ENCODE measurements at places on chromosomes 7 and 10.

DNA sequence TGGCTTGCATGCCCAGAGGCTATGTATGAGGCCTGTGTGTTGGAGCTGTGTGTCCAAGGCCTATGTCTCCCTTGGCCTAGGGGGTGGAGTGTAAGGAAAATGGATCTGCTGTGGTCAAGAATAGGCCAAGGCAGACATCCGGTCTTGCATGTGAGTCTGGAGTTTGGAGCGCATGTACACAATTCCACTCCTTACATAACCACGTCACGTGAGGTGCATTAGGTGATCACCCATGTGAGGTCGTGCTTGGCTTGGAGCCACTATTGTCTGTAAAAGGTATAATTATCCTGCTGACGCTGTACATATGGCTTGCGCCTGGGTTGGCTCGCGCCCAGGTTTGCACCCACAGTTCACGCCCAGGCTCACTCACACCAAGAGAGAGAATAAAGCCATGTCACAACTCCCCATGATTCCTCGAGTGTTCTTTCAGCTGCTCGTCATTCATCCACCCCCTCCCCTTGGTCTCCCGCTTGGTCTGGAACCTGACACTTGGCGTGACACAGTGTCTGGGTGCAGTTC is 105.5 kb downstream of the BICC1 start:
- DNase-seq = no peak

- no peak for DNase-seq
Measured at GRCh38 chr7:22291977-22292376, 65.0 kb downstream of the RAPGEF5 start.

GRCh38 chr7:24975644-24976260 is 4.2 kb downstream of the OSBPL3 start:
- peak; percentile 55 for DNase-seq

DNA sequence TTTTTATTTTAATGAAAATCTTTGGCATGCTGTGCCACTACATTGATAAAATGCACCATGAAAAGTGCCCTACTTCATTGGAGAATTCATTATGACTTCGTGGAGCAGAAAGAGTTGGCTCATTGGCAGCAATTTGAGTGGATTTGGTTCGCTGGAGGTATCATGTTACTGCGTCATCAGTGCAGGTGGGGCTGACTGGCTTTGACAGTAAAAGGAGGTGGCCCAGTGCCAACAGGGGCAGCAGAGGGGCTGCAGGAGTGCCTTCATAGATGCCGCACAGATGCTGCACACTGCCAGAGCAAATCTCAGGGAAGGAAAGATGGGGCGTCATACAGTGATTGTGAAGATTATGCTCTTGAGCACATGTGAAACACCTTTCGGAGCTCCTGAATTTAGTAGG is 22.2 kb downstream of the FZD1 start:
- no peak for DNase-seq

DNA sequence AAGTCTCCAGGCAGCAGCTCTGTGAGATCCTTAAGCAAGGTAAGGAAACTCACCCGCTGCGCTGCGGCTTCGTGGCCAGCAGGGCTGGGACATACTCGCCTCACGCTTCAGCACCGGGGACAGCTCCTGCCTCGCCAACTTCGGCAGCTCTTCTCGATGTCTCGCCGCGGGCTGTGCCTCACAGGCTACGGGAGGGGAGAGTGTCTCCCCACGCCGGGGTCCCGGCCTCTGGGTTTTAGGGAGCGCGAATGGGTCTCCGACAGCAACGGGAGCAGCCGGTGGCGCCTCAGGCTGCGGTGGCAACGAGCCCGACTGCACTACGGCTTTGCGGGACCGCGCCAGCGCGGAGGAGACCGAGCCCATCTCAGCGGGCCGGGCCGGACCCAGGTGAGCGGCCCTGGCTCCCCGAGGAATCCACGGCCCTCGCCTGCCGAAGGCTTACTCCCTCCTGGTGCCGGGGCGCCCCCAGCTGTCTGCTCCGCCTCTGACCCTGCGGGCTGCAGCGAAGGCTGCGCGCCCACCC is 62.4 kb downstream of the LSM5 start:
- DNase-seq = peak; percentile 79

GRCh38 chr10:86376403-86376802 is 9.8 kb upstream of the GRID1 start:
- DNase-seq = no peak

DNA sequence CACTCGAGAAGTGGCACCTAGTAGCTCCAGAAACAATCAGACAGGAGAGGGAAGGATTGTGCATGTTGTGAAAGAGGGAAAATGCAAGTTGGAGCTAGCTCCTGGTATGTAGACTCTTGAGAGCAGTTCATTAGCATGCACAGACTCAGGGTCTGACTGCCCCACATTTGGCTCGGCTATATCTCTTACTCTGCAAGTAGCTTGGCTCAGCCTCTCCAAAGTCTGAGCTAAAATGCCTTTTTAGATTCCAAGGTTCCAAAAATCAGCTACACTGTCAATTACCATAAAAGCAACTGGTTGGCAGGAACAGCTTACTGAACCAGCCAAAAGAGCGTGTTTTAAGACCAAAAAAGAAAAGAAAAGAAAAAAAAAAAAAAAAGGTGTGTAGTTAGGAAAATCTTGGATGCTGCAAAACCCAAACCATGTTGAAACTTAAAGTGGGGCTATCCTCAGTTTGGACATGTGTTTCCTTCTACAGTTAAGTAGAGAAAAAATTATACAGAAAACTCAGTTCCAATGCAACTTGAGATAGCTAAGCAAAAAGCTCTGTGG is 65.5 kb downstream of the MKX start:
- DNase-seq = peak; percentile 27

GRCh38 chr10:14185316-14186045 is 145.2 kb downstream of the FRMD4A start:
- peak; percentile 81 for DNase-seq

DNA sequence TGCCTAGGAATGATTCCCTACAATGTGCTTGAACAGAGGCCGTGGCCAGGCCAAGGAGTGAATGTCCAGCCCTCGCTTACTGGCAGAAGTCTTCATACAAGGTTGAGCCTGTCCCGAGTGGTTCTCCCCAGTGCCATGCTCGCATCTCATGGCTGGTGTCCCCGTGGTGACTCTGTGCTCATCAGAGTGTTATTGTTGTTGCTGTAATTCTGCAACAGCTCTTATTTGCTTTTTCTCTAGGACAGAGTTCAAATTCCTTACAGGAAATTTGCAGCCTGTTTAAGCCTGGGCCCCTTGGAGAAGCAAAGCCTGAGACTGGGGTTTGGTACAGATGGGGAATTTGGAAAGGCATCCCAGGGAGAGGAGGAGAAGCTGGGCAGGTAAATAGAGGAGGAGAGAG is 157.7 kb upstream of the PRR15 start:
- no peak for DNase-seq

DNA sequence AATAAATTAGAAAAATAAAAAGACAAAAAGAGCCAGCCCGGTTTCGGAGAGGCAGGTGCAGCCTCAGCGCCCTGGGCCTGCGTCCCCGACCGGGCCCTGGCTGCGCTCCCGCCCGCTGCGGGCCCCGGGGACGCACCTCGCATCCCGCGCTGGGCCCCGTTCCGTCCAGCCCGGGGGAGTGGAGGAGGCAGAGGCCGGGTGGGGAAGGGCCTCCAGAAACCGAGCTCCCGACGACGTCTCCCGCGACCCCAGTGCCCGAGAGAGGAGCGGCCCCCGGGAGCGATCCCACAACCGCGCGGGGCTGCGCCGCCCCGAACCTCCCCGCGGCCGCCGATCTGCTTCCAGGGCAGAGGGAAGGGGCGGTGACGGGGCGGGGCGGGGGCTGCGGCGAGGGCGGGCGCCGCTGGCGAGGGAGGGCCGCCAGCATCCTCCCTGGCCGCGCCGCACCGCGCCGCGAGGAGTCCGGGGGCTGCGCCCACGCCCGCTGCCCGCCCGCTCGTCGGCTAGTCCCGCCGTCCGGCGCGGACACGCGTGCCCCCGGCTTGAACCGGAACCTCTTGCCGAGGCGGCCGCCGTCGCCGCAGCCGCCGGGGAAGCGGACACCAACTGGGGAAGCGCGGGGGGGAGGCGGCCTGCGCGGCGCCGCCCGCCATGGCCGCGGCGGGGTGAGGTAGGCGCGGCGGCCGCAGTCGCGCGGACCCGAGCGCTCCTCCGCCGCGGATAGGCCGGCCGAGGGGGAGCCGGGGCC is at the start of gene CCNY:
Gene CCNY (plus strand): TSS at position 426 of the 748 bp plus-strand sequence. CDS start 545 bp downstream, outside the sequence.
- DNase-seq = peak; percentile 78

DNA sequence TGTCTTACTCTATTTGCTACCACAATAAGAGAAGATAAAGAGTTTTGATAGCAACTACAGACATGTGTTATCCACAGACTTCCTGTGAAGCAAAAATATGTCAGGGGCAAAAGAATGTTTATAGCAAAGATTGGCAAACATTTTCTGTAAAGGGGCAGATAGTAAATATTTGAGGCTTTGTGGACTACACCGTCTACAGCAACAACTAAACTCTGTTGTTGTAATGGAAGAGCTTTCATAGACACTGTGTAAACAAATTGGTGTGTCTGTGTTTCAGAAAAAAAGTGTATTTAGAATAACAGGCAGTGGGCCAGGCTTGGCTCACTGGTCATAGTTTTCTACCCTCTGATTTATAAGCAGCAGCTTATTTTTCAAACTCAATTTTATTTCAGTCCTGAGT is 521.4 kb downstream of the ANKRD7 start:
- DNase-seq = no peak

DNA sequence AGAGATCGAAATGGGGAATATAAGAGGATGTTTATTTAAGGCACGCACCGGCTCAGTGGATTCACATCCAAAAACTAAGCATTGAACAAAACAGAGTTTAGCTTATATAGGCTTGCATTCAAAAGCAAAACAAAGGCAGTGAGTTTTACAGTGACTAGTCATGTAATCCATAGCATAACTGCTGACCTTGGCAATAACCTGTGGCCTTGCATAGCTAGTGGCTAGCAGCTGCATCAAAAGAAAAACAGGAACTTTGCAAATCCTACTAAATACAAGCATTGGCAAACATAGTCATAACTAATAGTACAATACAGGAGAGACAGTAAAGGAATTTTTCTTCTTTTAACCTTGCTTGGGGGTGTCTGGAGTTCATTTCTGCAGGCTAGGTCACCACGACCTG is 9.7 kb upstream of the ZNF485 start:
- DNase-seq = no peak

GRCh38 chr7:80078159-80078731 is 56.4 kb upstream of the GNAI1 start:
- DNase-seq = peak; percentile 71

DNA sequence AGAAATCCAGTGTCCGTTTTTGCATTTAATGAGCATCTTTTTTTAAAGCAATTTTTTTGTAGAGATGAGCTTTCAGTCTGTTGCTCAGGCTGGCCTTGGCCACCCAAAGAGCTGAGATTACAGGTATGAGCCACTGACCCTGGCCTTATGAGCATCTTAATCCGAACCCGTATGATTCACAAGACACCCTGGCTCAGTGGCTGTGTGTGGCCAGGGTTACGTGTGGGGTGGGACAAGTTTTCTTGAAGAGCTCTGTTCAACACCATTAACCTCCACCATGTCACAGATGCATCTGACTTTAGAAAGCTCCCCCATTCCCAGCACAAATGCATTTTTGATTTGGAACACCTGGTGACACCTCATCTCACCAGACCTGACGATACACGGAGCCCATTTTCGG is 166.5 kb upstream of the PITRM1 start:
- no peak for DNase-seq

DNA sequence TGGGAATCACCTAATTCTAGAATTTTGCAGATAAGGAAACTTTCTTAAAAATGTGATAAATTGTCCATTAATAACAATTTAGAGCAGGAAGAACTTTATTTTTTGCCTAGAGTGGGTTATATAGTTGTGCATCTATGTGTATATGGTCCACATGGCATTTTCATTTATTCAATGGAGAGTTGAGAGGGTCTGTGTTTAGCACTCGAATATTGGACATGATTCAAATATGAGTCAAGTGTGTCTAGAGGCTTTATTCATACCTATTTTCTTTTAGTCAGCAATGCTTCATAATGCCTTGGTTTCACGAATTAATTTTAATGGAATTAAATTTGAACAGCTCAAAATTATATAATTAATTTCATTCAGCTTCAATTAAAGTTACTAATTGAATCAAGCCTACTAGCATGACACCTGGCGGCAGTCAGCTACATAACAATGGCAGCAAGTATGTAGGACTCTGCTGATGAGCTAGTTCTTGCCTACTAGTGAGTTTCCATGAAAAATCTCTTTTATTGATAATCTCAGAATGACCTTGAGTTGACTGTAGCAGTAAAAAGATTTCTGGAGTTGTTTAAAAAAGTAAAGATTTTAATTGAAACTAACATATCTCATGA is 17.7 kb downstream of the MDFIC start:
- peak; percentile 10 for DNase-seq

DNA sequence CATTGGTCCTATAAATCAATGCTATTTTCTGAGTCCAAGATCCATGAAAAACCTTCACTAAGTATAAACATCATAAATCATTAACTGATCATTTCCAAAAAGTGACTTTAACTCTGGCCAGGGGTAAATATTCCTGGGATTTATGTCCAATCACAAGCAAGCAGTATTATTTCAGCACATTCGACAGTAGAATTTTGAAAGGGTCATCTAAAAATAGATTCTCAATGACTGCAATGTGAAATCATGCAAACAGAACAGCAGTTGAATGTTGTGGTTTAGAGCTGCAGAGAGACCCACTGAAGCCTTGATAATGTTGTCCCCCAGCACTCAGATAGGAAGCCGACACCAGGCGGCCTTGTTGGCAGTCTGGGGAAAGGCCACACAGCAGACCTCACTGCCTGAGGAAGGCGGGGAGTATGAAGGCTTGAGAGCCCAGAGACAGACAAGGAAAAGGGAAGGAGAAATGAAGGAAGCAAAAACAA is 38.1 kb downstream of the FAM107B start:
- DNase-seq = peak; percentile 63

GRCh38 chr7:150781961-150782360 is 18.2 kb downstream of the TMEM176B start:
- no peak for DNase-seq

DNA sequence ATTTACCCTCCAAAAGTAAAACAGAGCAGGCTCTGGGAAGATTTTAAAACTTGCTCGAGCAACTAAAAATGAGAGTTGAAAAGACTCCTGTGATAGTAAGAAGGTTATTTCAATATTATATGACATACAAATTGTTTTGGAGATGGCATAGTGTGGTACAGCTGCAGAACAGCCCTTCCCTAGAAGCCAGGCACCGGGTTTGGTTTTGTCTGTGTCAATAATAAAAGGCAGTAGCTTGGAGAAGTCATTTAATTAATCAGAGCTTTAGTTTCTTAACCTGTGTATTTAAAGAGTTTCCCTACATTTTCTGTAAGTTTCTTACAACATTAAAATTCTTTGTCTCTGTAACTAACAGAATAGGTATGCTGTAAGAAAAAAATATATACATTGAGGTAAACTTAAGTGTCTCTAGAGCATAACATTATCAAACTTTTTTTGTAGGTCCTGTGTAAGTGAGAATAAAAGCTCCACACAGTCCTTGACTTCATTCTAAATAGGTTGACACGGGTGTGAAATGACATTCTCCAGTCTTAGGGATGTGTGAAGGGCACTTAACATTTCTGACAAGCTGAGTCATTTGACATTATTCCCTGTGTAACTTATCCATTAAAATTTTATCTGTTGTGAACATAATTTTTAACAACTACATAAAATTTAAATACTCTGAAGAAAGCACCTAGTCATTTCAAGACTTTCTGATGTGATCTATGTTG is 425.0 kb upstream of the ETV1 start:
- no peak for DNase-seq
